Vagina (tissue), 2 donors: ENCODE measurements at places on chromosomes 13 and 19.
A peak's percentile ranks its signal among the peaks of the same experiment; 100 is the strongest.

DNA sequence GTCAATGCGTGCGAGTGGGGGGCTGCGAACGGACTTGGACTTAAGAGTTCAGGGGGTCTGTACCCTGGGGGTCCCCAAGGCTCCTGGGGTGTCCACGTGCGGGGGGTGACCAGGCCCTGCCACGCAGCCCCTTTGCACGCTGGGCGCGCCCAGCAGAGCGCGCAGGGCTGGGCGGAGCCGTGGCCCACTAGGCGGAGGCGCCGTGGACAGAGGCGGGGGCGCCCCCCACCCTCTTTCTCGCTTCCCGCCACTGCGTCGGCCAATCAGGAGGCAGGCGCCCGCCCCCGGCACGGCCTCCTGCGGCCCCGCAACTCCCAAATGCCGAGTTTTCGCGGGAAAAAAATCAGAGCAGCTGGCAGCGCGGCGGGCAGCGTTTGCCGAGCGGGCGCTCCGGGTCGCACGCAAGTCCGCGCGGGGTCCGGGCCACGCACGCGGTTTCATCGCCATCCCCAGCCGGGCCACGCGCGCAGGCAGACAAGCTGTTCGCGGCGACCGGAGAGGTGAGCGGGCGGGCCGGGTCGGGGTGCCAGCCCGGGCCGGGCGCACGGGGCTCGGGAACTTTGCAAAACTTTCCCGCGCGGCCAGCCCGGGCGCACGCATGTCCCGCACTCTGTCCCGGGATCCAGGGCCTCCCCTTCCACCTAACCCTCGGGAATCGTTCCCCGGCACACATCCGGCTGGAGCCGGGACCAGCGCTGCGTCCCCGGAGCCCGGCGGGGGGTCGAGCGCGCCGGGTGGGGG, at the start of gene UHRF1:
Gene UHRF1 (plus strand): TSS at position 346 of the 741 bp plus-strand sequence. CDS start 1,385 bp downstream, outside the sequence.
- DNase-seq: no peak

DNA sequence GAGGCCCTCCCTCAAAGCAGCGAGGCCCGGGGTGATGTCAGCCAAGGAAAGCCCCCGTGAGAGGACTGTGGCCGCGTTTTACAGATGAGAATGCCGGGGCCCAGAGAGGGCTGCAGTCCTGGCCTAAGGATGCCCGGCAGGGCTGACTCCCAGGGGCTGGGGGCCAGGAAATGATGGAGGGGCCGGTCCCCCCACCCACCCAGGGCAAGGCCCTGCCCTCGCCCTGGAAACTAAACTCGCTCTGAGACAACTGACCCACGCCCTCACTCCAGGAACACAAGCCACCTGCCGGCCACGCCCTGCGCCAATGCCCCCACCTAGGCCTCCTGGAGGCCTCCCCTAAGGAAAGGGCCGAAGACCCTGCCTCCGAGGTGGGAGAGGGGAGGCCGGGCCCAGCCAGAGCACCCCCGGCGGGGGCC, 7.2 kb downstream of the ZBTB7A start:
- no peak for DNase-seq

GRCh38 chr19:3968556-3969434, 2.1 kb downstream of the DAPK3 start:
- DNase-seq: peak; percentile 97

GRCh38 chr19:11530432-11530831, 1.5 kb upstream of the ECSIT start:
- DNase-seq: no peak

DNA sequence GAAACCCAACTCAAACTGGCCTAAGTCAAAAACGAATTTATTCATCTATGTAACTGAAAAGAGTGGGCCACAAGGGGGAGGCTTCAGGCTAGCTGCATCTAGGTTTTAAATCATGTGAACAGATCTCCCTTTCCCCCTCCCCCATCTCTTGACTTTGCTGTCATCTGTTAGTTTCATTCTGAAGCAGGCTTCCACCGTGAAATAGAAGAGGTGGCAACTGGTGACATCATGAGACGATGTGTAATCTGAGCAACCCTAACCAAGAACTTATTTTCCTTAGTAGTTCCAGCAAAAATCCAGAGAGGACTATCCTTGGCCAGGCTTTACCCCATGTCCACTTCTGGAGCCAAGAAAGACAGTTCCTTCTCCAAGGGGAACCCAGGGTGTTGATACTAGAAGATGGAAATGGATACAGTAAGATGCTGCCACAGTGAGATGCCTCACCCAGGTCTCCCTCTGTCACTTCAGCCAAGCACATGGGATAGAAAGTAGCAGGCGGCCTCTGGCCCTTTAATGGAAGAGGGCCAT, 9.4 kb downstream of the SAMD4B start:
- DNase-seq: no peak

- no peak for DNase-seq
Measured at GRCh38 chr13:102847272-102848234, 1.7 kb downstream of the ERCC5 start.

DNA sequence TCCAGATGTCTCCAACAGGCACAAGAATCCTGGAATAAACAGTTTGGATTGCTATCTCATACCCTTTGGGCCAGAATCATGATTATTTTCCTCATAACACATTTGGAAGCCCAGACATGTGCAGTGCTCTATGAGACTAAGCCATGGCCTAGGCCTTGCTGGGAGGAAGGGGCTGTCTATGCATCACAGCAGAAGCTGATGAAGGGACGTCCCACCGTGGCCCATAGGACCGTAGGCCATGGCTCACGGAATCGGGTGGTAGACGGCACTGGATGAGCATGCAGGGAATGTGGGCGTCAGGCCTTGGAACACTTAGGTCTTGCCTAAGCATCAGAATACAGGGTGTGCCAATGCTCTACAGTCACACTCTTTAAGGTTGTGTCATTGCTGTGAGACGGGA, 283.8 kb upstream of the TSHZ3 start:
- DNase-seq: no peak

GRCh38 chr19:8242211-8242821, 33.1 kb downstream of the CERS4 start:
- DNase-seq: no peak

DNA sequence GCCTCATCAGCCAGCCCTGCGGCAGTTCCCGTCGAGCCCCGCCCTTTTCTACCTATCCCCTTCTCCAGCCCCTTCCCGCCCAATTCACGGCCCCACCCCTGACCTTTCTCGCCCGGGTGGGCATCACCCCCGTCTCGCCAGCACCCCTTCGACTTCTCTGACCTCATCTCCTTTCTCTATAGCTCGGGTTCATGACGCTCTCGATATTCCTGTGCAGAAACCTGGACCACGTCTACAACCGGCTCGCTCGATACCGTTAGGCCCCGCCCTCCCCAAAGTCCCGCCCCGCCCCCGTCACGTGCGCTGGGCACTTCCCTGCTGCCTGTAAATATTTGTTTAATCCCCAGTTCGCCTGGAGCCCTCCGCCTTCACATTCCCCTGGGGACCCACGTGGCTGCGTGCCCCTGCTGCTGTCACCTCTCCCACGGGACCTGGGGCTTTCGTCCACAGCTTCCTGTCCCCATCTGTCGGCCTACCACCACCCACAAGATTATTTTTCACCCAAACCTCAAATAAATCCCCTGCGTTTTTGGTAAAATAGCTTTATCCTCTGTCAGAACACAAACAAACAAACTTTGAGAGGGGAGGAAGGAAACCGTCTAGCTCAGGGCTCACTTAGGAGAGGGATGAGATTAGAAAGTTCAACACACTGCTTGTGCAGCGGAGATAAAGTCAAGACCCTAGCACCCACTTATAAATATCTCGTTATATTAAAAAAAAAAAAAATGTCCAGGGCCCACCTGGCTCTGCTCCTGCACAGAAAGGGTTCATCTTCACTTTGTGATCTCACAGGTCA, 5.1 kb downstream of the CD37 start:
- no peak for DNase-seq

DNA sequence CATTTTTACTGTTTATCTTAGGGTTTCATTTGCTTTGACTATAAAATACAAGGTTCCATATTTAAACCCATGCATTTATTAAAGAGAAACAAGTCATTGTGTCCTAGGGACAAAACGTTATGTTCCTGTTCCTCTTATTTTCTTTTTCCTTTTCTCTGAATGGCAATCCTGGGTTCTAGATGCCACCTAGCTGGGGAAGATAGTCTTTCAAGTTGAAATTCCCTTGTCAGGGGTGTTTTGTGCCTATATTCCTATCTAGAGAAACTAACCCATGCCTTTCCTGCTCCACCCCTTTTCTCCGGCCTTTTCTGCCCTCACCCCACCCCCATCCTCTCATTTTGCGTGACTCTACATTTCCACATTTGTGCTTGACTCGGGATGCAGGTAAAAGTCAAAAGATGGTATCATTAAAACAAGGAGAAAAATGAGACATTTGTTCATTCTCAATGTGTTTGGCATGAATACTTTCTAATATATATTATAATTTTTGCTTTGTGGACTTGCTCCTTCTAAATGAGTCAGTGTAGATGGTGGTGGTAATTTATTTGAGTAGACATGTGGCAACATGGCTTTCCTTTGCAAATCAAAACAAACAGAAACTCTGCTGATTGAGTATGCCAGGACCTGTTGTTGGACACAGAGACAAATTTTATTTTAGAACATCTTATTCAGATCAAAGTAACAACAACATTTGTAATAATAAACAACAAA, 26.8 kb upstream of the STARD13 start:
- no peak for DNase-seq

GRCh38 chr19:17951990-17952976, 14.6 kb upstream of the KCNN1 start:
- DNase-seq: no peak

DNA sequence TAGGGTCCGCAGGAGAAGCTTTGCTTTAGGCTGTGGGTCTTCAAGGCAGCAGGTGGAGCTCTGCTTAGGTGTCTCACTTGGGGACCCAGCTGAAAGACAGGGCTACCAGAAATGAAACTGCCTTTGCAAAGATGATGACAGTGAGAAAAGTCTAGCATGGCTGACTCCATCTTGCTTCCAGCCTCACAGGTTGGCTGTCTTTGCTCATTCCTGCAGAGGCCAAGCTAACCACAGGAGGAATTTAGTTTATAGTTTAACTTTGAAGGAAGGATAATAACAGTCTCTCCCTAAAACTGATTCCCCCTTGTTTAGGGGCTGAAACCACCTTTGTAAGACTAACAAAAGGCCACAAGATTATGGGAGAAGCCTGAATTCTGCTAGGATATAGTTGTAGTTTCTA, 252.4 kb downstream of the UQCRFS1 start:
- DNase-seq: no peak

- DNase-seq: no peak
Measured at GRCh38 chr19:47663911-47664771, 49.1 kb upstream of the EHD2 start.

DNA sequence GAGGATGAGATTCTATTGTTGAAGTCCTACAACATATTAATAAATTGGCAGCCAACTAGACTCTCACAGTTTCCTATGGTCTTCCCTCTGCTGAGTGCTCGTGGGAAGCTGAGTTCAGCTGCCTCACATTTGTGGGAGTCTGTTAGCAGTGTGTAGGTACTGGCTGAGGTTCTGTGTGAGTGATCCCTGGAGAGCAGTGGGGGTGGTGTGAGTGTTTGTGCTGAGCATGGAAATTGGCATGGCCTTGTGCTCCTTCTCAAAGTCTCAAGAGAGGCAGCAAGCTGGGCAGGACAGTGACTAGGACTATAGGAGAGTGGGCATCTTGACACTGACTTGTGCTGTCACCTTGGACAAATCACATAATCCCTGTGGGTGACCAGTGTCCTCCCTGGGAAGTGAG, 298.3 kb downstream of the MTUS2 start:
- DNase-seq: no peak

DNA sequence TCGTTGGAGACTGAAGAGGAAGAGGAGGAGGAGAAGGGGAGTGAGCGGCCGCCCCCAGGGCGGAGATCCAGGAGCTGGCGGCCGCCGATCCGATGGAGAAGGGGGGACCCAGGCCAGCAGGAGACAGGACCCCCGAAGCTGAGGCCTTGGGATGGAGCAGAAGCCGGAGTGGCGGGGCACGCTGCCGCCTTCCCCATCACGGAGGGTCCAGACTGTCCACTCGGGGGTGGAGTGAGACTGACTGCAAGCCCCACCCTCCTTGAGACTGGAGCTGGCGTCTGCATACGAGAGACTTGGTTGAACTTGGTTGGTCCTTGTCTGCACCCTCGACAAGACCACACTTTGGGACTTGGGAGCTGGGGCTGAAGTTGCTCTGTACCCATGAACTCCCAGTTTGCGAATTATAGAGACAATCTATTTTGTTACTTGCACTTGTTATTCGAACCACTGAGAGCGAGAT, 1.8 kb downstream of the GADD45B start:
- no peak for DNase-seq

DNA sequence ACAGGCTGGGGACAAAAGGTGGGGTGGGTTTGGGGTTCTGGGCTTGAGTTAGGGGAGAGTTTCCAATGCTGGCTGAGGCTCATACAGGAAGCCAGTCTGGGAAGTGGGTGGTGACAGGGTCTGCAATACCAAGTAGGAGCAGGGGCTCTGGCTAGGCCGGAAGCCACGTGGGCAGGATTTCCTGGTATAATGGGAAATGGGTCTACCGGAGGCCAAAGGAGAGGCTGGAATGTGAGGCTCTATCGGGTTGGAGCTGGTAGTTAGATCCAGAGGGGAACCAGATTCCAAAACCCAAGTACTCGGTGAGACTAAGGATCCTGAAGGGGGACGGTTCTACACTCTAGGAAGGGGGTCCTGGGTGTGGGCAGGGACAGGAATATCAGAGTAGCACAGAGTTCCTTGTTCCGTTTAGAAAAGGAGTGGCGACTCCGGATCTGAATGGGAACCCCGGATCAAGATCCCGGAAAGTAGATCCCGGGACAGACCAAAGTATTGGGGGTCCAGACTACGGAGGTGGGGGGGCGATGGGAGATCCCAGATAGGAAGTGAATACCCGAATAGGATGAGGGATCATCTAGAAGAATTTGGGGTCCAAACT, 802 bp downstream of the CDC37 start:
- DNase-seq: no peak

DNA sequence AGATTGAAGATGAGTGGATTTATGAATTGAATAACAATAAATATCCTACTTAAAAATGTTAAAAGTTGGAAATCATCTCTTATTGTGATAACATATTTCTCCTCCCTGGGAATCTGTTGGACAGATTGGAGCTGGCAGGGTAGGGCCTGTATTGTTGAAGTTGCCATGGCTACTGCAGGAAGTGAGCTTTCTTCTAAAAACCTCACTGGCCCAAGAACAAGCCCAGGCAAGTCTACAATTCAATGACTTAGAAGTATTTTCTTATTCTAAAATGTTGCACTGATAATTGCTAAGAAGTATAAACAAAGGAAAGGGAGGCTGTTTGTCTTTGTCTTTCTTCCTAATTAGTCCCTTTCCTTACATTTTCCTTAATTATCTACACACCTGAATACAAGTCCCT, 112.1 kb downstream of the DLEU7 start:
- DNase-seq: no peak

- no peak for DNase-seq
Measured at GRCh38 chr13:91805605-91806004, 407.2 kb downstream of the GPC5 start.

DNA sequence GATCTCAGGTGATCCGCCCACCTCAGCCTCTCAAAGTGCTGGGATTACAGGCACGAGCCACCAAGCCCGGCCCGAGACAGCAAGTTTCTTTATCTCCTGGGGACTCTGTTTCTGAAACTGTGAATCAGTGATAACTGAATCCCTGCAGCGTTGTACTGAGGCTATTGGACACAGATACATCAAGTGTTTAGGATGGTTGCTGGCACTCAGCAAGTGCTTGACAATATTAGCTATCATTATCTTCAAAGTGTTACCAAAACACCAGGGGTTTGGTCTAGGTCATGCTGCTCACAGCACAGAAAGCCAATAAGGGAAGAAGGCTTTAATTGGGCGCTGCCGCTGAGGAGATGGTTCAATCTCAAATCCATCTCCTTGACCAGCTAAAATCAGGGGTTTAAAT, 20.5 kb upstream of the PNMA8C start:
- DNase-seq: no peak

GRCh38 chr13:79456656-79457365, 24.1 kb upstream of the NDFIP2 start:
- no peak for DNase-seq
